Cardiac fibroblast (primary cell): ENCODE measurements at places on chromosomes 6 and 20.

DNA sequence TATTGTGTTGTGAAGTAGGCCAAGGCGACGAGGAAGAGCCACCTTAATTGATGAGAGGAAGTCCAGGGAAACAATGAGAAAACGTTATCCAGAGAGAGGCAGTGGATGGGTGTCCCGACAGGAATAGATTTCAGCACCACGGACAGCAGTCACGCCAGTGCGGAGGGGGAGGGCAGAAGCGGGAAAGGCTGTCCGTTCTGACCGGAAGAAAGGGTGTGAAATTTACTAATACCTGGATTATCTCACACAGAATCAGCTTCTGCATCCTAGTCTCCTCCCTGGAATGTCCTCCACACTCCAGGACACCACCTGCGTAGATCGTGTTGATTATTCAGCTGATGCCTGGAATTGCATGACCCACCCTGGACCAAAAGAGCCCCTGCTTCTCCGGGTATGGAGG lies 7.4 kb upstream of the BPIFA3 start:
- DNase-seq: peak; percentile 59

DNA sequence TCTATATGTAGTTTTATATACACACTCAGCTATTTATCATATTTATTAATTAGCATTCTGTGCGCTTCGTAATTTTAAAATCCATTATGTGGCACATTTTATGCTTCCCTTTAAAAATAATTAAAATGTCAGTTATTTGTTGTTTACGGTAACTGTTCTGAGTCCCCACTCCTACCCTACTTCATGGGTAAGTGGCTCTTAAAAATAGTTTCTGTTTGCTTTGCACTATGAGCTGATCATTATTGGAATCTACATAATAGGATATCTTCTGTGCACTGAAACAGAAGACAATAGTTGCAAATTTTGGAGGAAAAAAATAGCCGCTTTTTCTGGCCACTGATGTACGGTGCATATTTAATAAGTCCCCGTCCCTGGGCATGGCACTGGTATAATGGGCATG lies 25.2 kb downstream of the LCA5 start:
- no peak for DNase-seq

- no peak for DNase-seq
These were observed 14.0 kb downstream of the EPB41L2 start for GRCh38 chr6:131048933-131049515.

- DNase-seq: peak; percentile 95
These were observed 15.7 kb downstream of the NRSN2 start for GRCh38 chr20:362271-363254.

DNA sequence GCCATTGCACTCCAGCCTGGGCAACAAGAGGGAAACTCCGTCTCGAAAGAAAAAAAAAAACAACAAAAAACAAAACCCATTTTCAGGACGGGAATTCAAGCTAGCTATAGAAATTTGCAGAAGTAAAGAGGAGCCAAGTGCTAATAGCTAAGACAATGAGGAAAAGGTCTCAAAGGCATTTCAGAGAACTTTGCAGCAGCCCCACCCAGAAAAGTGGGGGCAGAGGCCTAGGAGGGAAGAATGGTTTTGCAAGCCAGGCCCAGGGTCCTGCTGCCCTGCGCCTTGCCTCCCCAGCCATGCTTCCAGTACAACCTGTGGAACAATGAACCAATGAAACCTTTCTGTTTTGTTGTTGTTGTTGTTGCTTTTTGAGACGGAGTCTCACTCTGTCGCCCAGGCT lies 38.3 kb upstream of the SAMHD1 start:
- DNase-seq: no peak

DNA sequence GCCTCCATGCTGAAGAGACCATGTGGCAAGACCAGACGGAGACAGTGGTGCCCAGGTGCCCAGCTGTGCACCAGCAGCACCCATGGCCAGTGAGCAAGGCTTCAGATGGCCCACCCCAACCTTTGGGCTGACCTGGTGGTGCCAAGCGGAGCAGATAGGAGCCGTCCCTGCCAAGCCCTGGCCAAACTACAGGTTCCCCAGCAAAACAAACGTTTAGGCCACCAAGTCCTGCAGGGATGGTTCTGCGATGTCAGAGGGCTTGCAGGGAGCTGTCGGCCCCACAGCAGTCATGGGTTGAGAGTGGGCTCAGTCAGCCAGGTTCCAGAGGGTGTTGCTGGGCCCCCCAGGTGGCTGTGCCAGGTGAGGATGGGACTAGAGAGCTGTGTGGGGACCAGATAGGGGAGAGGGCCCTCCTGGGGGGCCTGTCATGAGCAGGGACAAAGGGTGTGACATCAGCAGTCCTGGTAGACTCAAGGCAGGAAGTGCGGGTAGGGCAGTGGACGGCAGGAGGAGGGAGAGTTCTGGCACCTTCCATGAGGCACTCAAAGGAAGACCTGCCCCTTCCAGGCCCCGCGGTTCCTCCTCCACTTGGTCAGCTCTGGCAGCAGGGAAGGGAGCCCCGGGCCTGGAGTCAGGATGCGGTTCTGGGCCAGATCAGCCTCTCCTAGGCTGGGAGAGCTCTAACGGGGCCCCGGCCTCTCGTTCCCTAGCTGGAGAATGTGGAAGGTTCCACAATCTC lies 342.4 kb downstream of the ZFAND3 start:
- DNase-seq: no peak

GRCh38 chr6:19578481-19578880 lies 258.7 kb upstream of the ID4 start:
- DNase-seq: no peak

DNA sequence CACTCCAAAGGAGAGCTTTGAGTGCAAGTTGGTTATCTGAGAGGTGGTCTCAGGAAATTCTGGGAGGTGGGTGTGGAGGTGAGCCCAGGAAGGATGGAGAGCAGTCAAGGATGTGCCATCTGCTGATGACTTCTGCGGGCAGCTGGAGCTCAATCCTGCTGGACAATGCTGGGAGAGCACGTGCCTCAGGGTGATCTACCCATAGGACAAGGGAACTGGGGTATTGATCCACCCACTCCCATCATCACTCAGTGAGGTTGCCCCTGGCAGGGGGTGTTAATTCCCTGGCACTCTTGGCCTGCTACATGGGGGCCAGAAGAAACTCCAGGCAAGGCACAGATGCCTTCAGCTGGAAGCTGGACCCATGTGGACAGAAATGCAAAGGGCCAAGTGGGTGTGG lies 7.1 kb upstream of the ZBP1 start:
- DNase-seq: no peak

DNA sequence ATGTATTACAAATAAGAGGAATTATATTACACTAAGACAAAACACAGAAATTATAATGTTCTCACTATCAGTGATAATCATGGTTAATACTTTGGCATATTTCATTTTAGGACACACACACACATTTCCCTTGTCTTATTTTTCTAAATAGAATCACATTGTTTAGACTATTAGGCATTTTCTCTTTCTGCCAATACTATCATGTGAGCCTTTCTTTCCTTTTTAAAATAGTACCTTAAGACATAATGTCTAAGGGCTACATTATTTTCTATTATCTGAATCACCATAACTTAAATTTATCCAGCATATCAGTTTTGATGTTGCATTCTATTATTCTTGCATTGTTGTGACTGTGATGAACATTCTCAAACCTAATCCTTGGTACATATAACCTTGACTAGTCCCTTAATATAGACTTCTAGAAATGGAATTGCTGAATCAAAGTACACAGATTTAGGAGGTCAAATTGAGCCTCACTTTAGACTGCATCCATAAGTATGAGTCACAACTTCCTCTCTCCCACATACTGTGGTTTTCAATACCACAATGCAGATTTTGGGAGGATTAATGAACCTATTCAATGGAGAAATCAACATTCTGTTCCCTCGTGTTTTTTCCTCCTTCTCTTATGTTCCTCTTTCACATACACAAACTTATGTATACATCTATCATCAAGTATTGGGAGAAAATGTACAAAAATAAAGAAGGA lies 212.6 kb downstream of the MOXD1 start:
- peak; percentile 77 for DNase-seq

GRCh38 chr20:32079655-32080109 lies 27.6 kb downstream of the HCK start:
- no peak for DNase-seq

- DNase-seq: peak; percentile 91
These were observed 129.8 kb downstream of the PREX1 start for GRCh38 chr20:48697845-48698491.

GRCh38 chr20:51423810-51424209 lies 118.7 kb downstream of the NFATC2 start:
- no peak for DNase-seq

DNA sequence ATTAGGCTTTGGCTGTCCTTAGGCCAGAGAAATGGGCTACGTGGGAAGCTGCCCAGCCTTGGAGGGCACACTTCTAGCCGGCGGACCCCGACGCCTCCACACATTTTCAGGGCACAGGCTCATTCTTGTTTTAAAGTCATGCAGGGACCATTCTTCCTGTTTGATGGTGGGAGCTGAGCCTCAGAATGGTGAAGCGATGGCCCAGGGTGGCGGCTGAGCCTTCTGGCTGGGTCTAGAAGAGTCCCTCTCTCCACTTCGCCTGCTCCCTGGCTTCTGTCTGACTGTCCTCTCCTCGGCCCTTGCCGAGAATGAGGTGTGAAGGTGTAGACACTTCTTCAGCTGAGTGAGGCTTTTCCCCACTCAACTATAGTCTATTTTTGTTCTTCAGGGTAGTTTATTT lies 114.4 kb downstream of the SULF2 start:
- DNase-seq: no peak

- DNase-seq: no peak
These were observed 461.3 kb downstream of the GJA1 start for GRCh38 chr6:121896771-121897170.

GRCh38 chr6:29853245-29853644 lies 25.6 kb downstream of the HLA-G start:
- no peak for DNase-seq

DNA sequence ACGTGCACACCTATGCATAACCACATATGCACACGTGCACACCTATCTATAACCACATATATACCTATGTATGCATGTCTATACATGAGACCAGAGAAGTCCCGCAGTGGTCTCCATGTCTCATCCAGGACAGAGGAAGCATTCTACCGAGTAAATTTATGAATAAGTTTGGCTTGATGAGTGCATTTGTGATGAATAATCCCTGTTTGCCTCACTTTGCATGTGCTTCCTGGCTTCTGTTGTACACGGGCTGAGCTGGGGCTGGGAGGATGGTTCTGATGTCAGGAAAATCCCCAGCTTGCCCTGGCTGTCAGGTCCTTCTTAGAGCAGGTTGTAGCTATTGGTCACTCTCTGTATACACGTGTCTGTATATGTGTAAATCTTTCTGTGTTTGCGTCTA lies 157.6 kb upstream of the RPS6KA2 start:
- DNase-seq: peak; percentile 22

DNA sequence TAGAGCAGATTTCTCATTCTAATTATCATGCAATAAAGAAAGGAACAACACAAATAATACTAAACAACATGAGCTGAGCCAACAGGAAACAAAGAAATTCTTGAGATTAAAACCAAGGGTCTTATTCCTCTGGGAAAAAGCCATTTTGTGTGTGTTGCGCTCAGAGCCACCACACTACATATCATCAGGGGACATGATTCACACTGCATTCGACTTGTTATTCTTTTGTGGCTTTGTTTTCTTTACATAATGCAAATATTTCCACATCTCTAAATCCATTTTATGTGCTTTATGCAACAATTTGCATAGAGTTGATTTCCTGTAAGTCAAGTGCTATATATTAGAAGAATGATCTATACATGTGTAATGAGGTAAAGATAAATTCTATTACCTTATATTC lies 719.6 kb downstream of the TBC1D32 start:
- DNase-seq: no peak

DNA sequence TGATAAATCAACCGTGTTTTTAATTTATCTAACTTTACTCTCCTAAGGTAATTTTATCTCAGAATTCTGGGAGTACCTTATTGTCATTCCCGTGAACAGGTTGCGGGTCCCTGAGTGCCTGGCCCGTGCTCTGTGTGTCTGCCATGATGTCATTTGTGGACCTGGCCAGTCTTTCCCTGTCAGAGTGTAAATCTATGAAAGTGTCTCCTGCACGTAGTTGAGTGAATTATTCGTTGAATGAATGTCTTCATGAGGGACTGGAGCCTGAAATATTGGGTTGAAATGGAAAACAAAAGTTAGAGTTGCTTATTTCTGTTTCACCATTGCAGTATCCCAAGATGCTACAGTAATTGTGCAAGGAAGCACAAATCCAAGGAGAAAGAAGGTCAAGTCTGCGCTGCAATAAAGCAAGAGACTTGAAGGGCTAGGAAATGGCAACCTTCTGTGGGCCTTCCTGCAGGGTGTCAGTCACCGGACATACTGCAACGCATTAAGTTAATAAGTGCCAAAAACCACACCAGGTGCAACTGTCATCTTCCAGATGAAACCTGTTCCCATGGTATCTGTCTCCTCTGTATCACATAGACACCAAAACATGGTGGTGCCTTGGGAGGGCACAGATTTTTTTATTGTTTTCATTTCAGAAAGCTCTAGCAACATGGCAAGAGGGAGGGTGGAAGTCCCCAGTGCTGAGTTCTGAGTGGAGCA lies 135.5 kb downstream of the ZDHHC14 start:
- no peak for DNase-seq

DNA sequence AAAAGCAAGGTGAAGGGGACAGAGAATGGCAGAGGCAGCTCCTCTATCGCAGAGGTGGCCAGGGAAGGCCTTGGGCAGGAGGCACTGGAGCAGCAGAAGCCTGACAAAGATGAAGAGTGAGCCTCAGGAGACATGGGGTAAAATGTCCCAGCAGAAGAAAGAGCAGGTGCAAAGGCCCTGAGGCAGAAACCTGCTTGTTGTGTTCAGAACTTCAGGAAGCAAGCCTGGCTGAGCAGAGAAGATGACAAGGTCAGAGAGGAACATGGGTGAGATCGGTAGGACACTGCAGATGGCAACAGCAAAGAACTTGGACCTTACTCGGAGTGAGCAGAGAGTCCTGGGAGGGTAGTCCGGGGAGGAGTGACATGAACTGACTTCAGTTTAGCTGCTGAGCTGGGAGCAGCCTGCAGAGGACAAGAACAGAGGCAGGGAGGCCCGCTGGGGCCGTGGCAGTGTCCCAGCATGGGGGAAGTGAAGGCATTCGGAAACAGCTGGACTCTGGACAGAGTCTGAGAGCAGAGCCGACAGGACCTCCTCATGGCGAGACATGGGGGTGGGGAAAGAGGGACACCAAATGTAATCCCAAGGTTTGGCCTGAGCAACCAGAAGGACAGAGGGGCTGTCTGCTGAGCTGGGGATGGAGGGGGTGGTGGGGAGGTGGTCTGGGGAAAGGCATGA lies 106.3 kb downstream of the PREX1 start:
- no peak for DNase-seq

- no peak for DNase-seq
These were observed 117.1 kb upstream of the RAB32 start for GRCh38 chr6:146426516-146426915.

GRCh38 chr6:42279966-42280629 lies 62.4 kb upstream of the MRPS10 start:
- DNase-seq: peak; percentile 66

- DNase-seq: no peak
These were observed 2.4 kb upstream of the SYCP2L start for GRCh38 chr6:10884245-10884972.
